ENCODE measurements at places on chromosomes 6 and 20.

DNA sequence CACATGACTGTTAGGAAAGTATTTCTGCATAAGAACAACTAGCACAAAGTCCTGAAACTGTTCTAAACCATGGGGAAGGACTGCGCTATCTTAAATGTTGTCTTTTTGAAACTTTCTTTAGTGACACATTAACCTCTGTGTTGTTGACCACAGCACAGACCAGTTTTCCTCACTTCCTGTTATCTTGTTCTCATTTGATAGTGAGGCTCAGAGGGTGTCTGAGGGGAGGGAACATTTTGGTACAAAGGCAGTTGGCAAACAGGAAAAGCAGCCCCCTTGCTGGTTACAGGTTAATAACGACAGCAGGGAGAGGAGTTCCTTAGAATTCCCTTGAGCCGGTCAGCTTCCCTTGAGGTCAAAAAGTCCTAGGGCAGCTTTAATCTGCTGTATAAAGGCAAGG is 143.5 kb upstream of the BMP2 start:
- peak; percentile 92 for DNase-seq

- DNase-seq: peak; percentile 3
Measured at GRCh38 chr6:35359744-35360348, 17.5 kb downstream of the PPARD start.

- no peak for DNase-seq
Measured at GRCh38 chr20:31869942-31870725, at the start of the genes DUSP15 and TTLL9. Gene DUSP15 (minus strand): TSS chr20:31870527. CDS start chr20:31870337, 190 bp downstream. Gene TTLL9 (plus strand): TSS chr20:31870634. CDS start chr20:31871127, 493 bp downstream.

GRCh38 chr6:166297606-166298005 is 10.6 kb downstream of the PRR18 start:
- DNase-seq: no peak

GRCh38 chr6:66526061-66526460 is 819.0 kb upstream of the EYS start:
- DNase-seq: no peak

- no peak for DNase-seq
Measured at GRCh38 chr6:155158030-155158843, 105.6 kb upstream of the CLDN20 start.

- no peak for DNase-seq
Measured at GRCh38 chr20:41046716-41047115, 18.1 kb downstream of the TOP1 start.

DNA sequence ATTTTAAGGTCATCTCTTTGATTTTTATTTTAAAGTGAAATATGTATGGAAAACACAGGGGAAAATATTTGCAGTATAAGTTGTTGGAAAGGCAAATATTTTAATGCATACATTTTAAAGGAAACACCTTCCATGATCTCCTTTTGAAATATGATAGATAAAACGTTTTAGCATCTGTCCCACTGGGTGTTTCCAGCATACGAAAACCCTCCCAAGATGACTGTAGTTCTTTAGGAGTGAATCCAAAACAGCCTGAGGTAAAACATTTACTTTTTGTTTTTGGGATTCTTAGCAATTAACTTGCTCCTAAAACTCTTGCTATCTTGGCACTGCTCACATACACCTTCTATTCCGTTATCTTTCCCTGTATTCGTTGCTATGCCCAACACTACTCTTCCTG is 210.0 kb downstream of the EPHA7 start:
- DNase-seq: no peak

DNA sequence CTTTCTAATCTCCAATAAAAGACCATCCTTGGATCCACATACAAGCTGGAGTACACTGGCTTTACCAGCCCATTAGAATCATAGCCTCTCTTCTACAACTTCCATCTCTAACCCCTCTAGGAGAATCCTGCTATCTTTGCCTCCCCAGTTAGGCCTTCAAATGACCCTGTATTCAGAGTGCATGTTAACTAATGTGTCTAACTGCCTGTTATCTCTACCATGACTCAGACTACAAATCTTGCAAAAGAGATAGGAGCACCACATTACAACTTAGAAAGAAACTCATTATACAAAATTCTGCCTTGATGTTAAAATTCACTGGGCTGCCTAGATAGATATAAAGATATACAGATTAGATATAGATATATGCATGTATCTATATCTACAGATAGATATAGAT is 28.2 kb downstream of the GPR63 start:
- no peak for DNase-seq

DNA sequence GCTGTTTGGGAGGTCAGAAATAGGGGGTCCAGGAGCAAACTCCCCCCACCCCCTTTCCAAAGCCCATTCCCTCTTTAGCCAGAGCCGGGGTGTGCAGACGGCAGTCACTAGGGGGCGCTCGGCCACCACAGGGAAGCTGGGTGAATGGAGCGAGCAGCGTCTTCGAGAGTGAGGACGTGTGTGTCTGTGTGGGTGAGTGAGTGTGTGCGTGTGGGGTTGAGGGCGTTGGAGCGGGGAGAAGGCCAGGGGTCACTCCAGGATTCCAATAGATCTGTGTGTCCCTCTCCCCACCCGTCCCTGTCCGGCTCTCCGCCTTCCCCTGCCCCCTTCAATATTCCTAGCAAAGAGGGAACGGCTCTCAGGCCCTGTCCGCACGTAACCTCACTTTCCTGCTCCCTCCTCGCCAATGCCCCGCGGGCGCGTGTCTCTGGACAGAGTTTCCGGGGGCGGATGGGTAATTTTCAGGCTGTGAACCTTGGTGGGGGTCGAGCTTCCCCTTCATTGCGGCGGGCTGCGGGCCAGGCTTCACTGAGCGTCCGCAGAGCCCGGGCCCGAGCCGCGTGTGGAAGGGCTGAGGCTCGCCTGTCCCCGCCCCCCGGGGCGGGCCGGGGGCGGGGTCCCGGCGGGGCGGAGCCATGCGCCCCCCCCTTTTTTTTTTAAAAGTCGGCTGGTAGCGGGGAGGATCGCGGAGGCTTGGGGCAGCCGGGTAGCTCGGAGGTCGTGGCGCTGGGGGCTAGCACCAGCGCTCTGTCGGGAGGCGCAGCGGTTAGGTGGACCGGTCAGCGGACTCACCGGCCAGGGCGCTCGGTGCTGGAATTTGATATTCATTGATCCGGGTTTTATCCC is at the start of gene VEGFA:
TSS of gene VEGFA (plus strand) at position 686 of the 846 bp plus-strand sequence.
- peak; percentile 74 for DNase-seq

DNA sequence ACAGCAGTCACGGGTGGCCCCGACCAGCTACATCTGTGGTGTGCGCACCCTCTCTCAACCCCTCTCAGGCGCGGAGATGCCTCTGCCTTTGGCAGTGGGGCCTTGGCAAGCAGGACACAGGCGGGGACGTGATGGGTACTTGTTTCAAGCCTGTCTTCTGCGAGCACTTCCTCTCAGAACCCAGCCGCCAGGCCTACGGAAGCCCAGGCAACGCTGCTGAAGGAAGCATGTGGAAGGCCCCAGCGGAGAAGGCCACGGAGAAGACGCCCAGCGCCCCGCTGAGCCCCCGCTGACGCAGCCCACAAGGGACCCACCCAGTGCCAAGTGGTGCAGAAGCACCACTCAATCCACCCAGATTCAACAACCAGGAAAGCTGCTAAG is 13.0 kb downstream of the SERPINB6 start:
- no peak for DNase-seq

GRCh38 chr6:166691746-166692145 is 64.7 kb upstream of the RPS6KA2 start:
- DNase-seq: no peak

DNA sequence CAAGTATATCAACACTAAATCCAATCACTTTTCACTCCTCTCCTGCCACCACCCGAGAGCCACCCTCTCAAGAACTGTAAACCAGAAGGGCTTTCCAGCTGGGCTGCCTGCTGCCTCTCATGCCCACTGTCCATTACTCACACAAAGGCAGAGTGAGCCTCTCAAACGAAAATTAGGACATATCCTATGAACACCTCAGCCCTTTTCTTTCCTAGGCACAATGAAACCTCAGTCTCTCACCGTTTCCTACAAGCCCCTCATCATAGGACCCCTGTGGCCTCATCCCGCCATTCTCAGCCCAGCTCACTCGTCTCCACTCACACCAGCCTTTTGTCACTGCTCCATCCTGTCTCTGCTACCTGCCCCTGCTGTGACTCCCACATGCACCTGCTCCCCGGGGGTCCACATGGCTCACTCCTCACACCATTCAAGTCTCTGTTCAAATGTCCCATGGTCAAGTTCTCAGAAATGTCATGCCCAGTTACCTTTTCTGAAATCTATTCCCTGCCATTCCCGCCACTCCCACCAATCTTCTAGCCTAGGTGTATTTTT is 7.4 kb downstream of the HLA-F start:
- DNase-seq: no peak

- no peak for DNase-seq
Measured at GRCh38 chr6:87071683-87072082, 23.2 kb downstream of the CGA start.

DNA sequence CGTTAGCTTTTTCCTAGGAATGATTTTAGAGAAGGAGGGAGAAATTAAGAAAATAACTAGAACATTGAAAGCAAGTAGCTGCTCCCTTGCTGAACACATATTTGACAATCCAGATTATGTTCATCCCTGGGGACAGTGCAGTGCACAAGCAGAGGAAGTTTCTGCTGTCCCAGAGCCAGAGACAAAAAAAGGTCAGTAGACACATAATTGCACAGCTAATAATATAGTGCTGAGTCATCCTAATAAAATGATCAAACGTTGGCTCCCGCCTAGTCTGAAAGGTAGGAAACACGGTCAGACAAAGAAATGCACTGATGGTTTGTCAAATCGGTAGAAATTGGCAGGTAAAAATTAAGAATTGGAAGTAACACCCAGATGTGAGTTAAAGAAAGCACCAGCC is 21.7 kb upstream of the SSTR4 start:
- DNase-seq: no peak

DNA sequence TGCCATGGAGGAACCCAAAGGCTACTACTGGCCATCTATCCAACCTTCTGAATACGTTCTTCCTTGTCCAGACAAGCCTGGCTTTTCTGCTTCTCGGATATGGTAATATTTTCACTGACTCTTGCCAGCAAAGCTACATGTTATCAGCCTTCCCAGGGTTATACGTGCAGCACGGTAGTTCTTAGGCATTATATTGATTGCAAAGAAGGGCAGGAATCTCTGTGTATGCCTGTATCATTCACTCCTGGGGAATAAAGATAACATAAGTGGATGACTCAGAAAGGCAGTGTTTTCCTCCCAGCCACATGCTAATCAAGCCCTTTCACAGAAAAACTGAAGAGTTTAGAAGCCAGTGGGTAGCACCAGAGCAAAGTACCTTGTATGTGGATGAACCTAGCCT is 98.7 kb downstream of the ADGRG6 start:
- DNase-seq: no peak

DNA sequence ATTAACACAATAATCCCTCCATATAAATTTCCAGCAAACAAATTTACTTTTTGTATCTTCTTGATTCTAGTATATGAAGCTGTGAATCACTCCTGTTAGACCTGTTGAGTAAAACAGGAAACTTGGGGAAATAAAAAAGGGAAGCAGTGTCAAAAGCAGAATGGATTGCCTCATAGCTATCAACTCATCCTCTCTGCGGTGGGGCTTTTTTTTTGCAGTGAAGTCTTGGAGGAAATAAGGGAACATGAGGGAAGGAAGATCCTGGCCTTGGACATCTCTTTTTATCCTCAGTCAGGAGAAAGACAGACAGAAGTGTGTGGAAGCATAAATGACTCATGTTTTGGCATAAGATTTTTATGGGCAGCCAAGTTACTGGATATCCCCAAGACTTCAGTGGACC is 332.5 kb downstream of the TFAP2A start:
- peak; percentile 96 for DNase-seq

DNA sequence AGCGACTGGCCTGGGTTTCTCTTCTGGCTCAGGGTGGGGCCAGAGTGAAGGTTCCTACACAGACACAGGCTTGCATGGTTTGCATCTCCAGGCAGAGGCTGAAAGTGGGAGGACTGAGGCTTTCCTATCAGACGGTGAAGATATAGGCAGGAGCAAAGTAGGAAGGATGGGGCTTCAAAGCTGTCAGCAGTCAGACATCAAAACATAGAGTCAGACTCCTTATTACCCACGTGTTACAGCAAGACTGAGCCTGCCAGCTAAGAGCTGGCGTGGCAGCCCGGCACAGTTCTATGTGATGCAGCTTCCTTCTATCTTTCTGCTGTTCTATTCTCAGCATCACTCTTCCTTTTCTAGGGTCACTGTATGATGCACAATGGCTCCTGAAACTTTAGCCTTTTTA is 445.1 kb downstream of the DOK5 start:
- no peak for DNase-seq

DNA sequence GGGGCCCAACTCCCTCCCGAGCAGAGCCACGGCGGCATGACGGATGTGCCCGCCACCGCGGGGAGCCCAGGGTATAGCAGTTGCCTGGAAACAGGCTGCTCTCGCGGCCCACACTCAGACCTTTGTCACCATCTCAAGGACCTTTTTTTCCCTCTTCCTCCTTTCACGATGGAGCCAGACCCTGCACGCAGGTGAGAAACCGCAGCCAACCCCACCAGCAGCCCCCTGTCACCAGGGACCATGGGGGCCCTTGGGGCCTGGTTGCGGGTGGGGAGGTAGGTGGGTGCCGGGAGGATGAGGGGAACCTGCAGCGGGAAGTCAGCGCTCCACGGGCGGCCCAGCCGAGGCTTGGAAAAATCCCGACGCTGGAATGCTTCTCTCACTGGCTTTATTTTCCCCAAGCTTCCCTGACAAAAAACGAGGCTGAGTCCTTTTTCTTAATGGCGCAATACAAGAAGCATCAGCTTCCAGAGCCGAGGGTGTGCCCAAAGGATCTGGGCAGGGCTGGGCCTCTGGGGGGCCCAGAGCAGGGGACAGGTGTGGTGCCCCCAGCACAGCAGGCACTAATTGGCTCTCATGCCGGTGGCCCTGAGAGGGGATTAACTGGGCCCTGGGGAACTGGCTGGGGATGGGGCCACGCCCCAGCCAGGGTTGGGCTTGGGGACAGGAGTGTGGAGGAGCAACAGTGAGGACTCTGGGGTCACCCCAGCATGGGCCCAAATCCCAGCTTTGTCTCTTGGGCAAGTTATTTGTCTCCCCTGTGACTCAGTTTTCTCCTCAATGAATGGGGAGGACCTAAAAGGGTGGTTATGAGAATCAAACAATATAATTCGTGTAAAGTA is 23.9 kb downstream of the NOL4L start:
- no peak for DNase-seq

DNA sequence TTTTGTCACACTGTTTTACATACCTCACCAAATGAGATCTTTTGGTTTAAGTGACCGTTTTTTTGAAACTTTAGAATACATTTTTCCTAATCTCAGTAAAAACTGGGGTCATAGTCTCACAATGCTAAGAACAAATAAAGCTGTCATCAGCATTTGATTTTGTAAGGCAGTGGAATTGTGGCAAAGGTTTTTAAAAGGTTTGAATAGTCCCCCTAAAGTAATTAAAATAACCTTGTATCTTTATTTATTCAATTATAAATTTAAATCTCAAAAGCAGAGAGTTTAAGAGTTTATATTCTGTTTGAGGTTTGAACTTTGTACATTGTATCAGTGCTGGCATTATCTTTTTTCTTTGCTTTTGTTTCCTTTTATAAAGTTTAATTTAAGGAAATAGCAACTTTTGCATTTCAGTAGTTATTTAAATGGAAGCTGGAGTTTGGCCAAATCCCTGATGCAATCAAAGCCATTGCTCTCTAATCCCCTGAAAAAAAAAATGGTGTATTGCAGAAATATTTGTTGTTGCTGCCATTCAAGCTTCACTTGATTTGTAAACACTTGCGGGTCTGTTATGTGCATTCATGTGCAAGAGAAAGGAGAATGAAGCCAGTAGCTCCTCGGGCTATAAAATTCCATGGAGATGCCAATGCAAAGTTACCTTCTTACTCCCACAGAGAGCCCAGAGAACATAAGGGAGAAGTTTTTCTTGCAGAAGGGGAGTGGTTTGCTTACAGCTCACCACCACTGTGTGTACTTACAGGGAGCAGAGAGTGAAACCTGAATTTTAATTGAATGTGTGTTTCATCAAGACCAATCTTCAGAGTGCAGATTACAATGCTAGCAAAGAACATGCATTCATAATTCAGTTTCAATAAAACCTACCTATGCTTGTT is 391.8 kb downstream of the ARHGAP18 start:
- no peak for DNase-seq

Data from MV-4-11 (cell line).